ENCODE measurements at places on chromosomes 3 and 15. TPM values are rescaled to one million over a fixed set of nuclear protein-coding genes. Genes with fewer than 3 reads are reported as not detected.

- no peak for DNase-seq
These were observed 35.2 kb downstream of the ZIC4 start for GRCh38 chr3:147371140-147371539.

The PLA2G4B gene
- 5.7 TPM for total RNA-seq

The GCSAM gene
- total RNA-seq, result not detected

The ZPLD1 gene
- total RNA-seq, result not detected

- DNase-seq, result no peak
These were observed 277.3 kb upstream of the TLE3 start for GRCh38 chr15:70375006-70375431.

The MESP2 gene
- 0.20 TPM for total RNA-seq

The TMCO5A gene
- total RNA-seq, result not detected

- no peak for DNase-seq
These were observed 118.5 kb upstream of the ABHD17C start for GRCh38 chr15:80576519-80577090.

Data from left ventricle myocardium superior (tissue), 1 donor.